ENCODE measurements at places on chromosomes 5 and 9.

- no peak for DNase-seq
Observed at GRCh38 chr5:35338157-35338453, 107.8 kb upstream of the PRLR start.

GRCh38 chr9:91419222-91420191 lies 4.1 kb downstream of the NFIL3 start:
- DNase-seq = no peak

- DNase-seq = no peak
Observed at GRCh38 chr5:65034029-65034812, 265.5 kb downstream of the CWC27 start.

GRCh38 chr9:137127301-137128157 lies 11.4 kb upstream of the GRIN1 start:
- no peak for DNase-seq

- no peak for DNase-seq
Observed at GRCh38 chr5:114953565-114953964, 216.1 kb downstream of the TRIM36 start.

GRCh38 chr9:3848445-3849114 lies 322.8 kb upstream of the RFX3 start:
- DNase-seq = no peak

- DNase-seq = no peak
Observed at GRCh38 chr5:37721447-37721871, 118.4 kb downstream of the GDNF start.

DNA sequence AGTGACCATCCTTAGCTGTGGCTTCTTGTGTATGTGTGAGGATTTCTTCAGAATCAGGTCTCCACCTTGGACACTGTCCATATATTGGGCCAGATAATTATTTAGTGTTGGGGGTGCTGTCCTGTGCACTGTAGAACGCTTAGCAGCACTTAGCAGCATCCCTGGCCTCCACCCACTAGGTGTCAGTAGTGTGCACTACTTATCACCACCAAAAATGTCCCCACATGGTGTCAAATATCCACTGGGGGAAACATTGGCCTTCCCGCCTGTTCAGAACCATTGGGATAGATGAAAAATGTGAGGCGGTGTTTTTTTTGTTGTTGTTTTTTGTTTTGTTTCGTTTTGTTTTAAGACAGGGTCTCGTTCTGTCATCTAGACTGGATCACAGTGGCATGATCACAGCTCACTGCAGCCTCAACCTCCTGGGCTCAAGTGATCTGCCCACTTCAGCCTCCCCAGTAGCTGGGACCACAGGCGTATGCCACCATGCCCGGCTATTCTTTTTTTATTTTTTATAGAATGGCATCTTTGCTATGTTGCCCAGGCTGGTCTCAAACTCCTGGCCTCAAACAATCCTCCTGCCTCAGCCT lies 67.7 kb downstream of the TENT4A start:
- no peak for DNase-seq

- DNase-seq = no peak
Observed at GRCh38 chr5:44862808-44863207, 54.1 kb downstream of the MRPS30 start.

GRCh38 chr5:177995691-177996595 lies at the start of gene PROP1:
Gene PROP1, minus strand, starts transcription at chr5:177996242. Its CDS starts 309 bp downstream, at chr5:177995933.
- DNase-seq = no peak

- no peak for DNase-seq
Observed at GRCh38 chr5:141403387-141403786, 809 bp downstream of the PCDHGA9 start.

DNA sequence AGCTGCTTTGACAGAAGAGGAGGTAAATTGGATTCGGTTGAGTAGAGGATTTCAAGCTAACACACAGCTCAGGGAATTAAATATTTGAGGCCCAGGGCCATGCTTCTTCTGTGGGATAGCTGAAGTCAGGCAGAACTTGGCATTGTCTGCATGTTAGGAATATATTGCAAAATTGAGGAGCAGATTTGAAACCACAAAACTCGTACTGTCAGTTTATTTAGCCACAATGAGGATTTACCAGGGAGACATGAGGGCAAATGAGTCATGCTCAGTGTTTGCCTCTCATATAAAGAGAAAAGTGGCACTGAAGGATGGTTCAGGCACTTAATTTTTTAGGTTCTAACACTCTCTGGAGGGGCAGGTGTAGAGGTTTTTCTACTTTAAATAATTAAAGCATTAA lies 83.0 kb upstream of the PRLR start:
- DNase-seq = no peak

GRCh38 chr9:83744206-83744605 lies 36.4 kb upstream of the UBQLN1 start:
- no peak for DNase-seq

- DNase-seq = no peak
Observed at GRCh38 chr5:140044041-140044440, 942 bp upstream of the NRG2 start.

- DNase-seq = no peak
Observed at GRCh38 chr5:180162304-180162661, 46.7 kb downstream of the RASGEF1C start.

DNA sequence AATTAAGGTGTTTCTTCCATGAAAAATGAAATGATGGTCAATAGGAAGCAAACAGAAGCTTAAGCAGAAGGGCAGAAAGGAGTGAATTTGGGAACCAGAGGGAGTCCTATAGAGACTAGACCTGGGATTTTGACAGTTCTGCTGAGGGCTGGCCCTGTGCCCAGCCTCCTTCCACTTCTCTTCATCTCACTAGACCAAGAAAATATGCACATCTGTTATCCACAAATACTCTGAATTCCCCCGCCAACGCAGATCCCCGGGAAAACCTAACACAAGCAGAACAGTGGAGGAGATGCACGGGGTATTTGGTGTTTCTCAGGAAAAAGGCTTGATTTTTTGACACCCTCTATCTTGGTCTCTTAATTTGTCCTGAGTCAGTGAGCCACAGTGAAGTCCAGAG lies 22.7 kb downstream of the GRIA1 start:
- DNase-seq = no peak

DNA sequence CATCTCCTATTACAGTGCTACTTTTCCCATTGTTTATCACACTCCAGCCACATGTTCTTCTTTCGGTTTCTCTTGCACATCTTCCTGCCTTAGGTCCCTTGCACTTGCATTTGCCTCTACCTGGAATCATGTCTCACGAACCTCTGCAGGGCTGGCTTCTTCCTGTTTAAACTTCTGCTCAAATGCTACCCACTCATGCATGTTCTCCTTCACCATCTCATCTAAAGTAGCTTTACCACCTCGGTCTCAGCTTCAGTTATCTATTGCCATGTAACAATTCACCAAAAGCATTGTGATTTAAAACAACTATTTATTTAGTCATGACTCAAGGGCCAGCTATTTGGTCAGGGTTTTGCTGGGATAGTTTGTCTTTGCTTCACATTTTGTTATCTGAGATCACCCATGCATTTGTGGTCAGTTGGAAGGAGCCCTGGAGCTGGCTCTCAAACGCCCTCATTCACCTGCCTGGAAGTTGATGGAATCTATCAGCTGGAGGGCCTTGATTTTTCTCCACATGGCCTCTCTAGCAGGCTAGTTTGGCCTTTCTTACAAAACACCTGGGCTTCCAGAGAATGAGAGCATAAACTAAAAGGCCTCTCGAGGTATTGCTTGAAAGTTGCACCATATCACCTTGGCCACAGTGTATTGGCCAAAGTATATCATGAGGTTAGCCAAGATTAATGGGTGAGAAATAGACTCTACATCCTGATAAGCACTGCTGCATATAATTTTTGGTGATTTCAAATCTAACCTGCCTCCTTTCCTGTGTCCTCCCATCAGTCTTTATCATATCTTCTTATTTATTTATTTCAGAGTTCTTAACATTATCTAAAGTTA lies 21.4 kb downstream of the SPINK1 start:
- no peak for DNase-seq

GRCh38 chr9:128707446-128707845 lies 5.1 kb downstream of the PKN3 start:
- no peak for DNase-seq

DNA sequence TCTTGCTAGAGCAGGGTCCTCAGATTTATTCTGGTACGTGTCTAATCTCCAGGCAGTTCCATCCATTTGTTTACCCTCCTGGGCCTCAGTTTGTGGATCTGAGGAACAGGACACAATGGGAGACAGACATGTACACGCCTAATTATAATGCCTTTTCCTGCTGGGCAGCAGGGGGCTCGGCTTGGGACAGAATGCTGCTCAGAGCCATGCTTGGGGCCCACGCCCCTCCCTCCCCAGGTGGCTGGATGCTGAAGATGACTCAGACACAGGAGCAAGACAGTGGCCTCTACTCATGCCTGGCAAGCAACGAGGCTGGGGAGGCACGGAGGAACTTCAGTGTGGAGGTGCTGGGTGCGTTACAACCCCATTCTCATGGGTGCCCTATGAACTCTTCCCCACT lies 72.7 kb upstream of the ASS1 start:
- no peak for DNase-seq

- no peak for DNase-seq
Observed at GRCh38 chr5:150946351-150946905, 41.6 kb upstream of the ZNF300 start.

DNA sequence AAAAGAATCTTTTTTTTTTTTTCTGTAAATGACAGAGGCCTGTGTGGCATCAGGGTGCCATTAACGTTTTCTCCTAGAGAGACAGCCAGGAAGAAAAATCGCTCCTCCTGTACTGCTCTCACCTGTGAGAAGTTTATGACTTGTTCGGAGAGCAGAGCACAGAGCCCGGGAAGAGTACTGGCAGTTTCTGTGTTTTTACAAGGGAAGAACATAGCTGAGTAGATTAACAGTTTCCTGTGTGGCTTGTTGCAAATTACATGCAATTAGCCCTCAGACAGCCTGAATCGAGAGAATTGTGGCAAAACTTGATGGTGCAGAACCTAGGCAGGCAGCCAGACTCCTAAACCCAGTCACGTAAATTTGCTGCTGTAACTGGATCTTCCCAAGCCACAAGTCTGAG lies 32.1 kb downstream of the PRKACG start:
- DNase-seq = no peak

DNA sequence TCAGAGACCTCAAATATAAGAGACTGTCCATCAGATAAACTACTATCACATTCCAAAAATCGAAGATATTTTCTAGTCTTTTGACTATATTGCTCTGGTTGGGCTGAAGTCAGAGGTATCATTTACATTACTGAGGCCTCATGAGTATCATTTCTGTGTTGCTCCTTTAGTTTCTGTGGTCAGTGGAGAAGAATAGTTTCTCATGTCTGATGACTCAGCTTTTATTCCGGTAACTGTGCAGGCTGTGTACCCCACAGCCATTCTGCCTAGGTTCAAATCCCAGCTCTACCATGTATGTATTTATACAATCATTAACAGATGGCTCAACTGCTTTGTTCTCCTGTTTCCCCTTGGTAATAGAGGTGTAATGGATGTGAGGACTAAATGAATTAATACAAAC lies 179.3 kb downstream of the ALDH1A1 start:
- no peak for DNase-seq

DNA sequence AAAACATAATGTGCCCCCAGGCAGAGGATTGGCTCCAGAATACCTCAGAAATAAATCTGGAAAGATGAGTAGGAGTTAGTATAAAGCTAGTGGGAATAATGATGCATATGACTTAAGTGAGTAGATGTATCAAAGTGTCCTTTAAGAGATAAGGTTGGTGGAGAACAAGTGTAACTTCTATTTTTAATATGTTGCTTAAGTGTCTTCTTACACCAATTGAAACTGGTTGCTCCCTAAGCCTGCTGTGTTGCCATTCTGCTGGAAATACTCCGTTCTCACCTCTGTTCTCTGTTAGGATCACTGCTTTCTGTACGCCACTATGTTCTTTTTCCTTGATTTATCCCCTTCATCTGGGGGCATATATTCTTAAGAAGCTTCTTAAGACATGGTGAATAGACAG lies 286.4 kb downstream of the TMEM232 start:
- no peak for DNase-seq

DNA sequence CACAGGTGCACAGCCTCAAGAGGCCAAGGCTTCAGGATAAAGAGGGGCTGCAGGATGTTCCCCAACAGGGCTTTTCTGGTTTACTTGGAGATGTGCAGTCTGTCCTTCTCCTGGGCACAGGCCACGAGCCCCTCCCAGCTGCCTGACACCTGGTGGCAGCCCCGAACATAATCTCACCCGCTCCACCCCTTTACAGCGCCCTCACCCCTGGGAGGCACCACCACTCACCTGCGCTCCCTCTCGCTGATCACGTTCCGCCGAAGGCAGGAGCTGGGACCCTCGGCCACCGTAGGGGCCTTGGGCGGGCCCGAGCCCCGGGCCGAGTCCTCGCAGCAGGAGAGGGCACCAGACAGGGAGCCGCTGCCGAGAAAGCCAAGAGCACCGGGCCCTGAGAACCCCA lies 514 bp downstream of the SOHLH1 start:
- no peak for DNase-seq

- no peak for DNase-seq
Observed at GRCh38 chr9:86443992-86444391, 89.8 kb upstream of the TUT7 start.

DNA sequence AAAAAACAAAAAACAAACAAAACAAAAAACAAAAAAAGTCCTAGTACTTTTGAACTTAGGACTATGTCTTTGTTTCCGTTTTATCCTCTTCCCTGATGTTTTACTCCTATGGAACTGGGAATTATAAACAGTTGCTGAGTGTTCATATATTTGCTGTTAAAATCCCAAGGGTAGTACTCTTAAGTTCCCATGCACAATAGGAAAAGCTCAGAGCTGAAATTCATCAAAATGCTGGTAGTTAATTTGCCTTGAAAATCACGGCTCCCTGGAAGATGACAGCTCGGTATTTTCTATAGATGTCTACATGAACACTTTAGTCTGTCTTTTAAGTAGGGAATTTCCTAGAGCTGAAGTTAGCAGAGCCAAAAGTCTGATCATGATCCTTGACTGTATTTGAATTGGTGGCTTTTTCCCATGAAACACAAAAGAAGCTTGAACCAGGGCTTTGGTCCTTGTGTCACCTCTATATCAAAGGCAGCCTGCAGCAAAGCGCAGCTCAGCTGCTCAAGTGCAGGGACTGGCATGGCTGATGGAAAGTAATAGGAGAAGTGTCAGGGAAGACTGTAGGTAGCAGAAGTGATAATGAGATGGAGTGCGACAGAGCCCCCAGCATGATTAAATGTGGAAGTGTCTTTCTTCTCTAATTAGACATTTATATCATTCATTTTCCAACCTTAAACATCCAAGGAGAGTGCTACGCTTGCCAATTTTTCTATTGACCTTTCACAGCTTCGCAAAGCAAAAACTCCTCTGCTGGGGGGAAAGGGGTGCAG lies 310.9 kb downstream of the TRIM36 start:
- no peak for DNase-seq

GRCh38 chr9:77020413-77021290 lies 1.2 kb downstream of the FOXB2 start:
- no peak for DNase-seq

Measured in stimulated activated CD4-positive, alpha-beta T cell treated with anti-CD3 and anti-CD28 coated beads, TNF-alpha, amount 100 ng/mL, for 24 hours (primary cell).